ENCODE measurements at places on chromosomes 13 and 19. TPM values are rescaled to one million over a fixed set of nuclear protein-coding genes. Genes with fewer than 3 reads are reported as not detected.

Gene APC2
- 0.26 TPM for total RNA-seq

DNA sequence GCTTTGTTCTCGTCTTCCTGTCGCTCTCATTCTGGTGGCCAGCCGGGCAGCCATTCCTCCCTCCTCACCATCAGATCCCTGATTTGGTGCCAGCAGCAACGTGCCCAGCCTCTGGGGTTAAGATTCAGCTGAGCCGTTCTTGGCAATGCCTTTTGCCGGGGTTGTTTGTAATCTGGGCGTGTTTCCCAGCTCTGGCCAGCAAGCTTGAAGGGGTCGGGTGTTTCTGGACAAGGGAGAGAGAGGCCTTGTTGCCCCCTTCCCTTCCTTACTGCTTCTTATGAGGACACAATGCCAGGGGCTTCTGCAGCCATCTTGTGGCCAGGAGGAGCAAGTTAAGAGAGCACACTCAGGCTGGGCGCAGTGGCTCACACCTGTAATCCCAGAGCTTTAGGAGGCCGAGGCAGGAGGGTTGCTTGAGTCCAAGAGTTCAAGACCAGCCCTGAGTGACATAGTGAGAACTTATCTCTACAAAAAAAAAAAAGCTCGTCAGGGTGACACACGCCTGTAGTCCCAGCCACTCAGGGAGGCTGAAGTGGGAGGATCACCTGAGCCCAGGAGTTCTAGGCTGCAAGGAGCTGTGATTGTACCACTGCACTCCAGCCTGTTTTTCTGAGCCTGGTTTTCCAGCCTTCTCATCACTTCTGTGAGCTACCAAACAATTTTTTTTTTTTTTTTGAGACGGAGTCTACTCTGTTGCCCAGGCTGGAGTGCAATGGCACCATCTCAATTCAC, 10.7 kb upstream of the CRTC1 start:
- no peak for DNase-seq

Gene OR1M1
- total RNA-seq: not detected

Gene ZNF844
- total RNA-seq: 20.1 TPM

Gene FAM174C
- 47.5 TPM for total RNA-seq

Gene SIPA1L3
- 60.4 TPM for total RNA-seq

DNA sequence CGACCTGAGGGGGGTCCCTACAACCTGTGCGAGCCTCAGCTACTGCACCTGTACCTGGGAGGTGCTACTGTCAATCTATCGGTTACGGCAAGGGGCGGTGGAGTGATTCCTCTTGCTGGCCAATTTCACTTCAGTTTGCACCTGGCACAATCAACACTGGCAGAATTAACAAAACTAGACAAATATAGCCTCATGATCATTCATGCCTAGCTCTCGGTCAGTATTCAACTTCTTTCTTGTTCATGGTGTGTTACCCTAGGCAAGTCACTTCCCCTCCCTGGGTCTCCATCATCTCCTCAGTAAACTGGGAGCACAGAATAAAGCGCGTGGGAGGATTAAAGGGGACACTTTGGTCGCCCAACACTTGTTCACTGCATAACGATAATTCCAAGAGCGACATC, 618 bp downstream of the HAUS8 start:
- no peak for DNase-seq

DNA sequence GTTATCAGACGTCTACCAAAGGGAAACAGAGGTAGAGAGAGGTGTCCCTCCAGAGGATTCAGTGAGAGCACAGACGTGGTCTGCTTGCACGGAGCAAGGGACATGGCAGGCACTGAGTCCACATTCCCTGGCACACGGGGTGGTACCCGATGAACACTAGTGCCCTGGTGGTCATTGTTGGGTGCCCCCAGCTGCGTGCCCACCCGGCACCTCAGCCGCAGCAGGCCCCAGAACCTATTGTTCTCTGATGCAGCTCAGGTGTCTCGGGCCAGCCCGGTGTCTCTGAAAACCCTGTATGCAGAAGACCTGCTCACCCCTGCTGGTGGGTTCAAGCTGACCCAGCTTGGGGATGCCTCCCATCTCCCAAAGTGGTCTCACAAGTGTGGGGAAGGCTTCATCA, 11.9 kb downstream of the SUGP1 start:
- DNase-seq: no peak

DNA sequence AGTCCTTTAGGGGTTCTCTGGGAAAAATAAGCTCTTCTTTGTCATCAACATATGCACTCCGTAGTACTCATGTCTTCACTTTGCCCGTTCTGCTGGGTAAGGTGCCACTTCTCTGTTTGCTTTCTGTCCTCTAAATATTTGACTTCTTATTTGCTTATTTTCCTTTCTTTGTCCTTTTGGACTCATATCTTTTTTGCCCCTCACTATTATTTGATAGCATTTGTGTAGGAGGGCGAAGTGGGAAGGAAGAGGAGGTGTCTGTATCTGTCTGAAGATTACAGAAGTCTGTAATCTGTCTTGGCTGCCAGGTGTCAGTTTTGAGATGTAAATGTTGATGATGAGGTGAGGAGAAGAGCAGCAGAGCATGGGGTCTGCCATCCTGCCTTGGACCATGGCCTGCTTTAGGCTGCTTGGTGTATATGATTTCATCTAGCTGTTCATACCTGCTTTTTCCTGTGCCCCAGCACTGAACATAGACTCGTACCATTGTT, 30.8 kb downstream of the USPL1 start:
- DNase-seq: no peak

Gene GDF15
- total RNA-seq: 84.1 TPM

GRCh38 chr19:3857449-3858003, 11.3 kb downstream of the ZFR2 start:
- no peak for DNase-seq

Gene CGB8
- total RNA-seq: not detected

Gene VSIG10L
- total RNA-seq: 2.1 TPM

Gene PLK5
- not detected for total RNA-seq

Gene ZNF154
- total RNA-seq: 14.2 TPM

Measured in ureter (tissue), 1 donor.